ENCODE measurements at places on chromosomes 13 and 19.
A peak's percentile ranks its signal among the peaks of the same experiment; 100 is the strongest.

GRCh38 chr13:45781553-45782326 lies 69.8 kb downstream of the SIAH3 start:
- DNase-seq = peak; percentile 29

DNA sequence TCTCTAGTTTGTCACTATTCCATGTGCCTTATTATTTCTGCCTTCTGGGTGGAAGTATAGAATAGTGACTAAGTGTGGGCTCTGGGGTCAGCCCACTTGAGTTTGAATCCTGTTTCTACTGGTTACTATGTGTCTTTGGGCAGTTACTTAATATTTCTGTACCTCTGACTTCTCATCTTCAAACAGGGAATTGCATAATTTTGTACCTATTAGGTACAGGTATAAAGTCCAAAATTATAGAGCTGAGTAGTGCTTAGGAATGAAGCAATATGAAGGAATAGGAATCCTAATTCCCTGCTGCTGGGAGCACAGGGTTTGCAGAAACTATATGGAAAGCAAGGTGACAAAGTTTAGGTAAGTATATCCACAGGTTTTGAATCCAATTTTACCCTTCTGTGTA lies 564.5 kb downstream of the GPC5 start:
- no peak for DNase-seq

DNA sequence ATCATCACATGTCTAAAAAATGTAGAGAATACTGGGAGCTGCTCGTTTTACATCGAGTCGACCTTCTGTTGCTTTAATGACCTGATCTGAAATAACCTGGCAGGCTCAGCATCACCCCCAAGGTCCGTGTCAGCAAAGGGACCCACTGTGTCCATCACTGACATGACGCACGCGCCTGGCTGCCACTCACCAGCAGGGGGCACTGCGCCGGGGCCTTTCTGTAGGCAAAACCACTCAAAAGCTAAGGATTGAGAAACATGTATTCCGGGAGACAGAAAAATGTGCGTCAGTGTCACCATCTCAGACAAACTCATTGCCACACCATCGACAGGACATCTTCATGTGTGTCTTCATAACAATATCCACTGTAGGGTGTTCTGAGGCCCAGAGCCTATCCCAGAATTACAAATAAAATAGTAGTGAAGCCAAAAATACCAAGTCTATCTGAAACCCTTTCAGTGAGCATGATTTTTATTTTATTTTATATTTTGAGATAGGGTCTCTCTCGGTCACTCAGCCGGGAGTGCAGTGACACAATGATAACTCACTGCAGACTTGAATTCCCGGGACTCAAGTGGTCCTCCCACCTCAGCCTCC lies 130.3 kb upstream of the LSM14A start:
- DNase-seq = no peak

DNA sequence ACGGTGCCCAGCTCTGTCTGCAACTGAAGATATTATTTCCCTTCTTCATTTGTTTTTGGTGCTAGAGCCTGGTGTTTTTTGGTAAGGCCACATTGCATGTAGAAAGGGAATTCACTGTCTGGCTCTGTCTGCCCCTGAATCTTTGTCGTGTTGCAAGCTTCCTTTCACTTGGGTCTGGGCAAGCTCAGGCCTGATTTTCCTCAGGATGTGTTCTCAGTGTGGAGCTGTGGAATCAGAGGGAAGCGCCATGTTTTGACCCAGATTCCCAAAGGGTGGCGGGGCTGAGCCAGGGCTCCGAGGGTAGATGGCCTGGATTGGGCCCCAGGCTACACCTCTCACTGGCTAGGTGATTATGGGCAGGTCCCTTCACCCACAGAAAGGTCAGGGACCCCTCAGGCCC lies 8.6 kb downstream of the PRKCSH start:
- no peak for DNase-seq

- no peak for DNase-seq
These were observed 894.4 kb upstream of the PCDH9 start for GRCh38 chr13:68124437-68125086.

DNA sequence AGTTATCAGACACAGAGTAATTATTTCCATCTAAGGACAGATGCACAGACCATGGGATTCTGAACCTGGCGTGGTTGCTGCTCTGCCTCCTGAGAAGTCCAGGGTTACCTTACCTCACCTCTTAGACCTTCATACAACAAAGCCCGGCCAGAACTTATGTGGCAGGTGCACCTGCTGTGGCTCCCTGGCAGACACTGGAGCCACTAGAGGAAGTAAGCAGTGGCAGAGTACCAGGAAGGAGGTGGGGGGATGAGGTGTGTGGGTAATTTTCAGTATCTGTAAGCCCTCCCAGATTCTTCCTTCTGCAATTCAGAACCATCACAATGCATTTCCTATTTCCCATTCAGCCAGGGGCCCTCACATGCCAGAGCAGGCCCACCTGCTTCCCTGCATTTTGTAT lies 106.1 kb upstream of the DOCK9 start:
- DNase-seq = no peak

GRCh38 chr19:35306473-35307246 lies 14.7 kb downstream of the MAG start:
- DNase-seq = no peak

DNA sequence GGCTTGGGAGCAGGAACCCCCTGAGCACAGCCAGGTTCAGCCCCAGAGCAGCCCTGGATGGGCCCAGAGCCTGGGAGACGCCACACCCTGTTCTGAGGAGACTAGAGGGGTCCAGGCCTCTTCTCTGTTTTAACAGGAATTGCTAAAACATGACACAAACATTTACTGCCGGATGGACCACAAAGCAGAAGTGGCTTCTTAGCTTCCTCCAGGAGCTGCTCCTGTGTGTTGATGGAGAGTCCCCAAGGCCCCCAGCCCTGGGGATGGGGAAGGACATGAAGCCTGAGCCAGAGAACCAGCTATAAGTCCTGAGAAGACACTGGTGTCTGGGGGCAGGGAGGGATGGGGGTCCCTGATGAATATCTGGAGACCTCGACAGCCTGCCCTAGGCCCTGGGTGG lies 14.6 kb downstream of the CEACAM3 start:
- no peak for DNase-seq

DNA sequence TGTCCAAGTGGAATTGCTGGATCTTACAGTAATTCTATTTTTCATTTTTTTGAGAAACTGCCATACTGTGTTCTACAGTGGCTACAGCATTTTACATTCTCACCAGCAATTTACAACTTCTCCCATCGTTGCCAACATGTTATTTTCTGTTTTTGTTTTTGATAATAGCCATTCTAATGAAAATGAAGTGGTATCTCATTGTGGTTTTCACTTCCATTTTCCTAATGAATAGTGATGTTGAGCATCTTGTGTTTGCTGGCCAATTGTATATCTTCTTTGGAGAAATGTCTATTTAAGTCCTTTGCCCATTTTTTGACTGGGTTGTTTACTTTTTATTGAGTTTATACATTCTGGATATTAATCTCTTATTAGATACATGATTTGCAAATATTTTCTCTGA lies 38.6 kb downstream of the KCNRG start:
- DNase-seq = no peak

GRCh38 chr19:8387688-8388611 lies 2.2 kb upstream of the RAB11B start:
- no peak for DNase-seq

DNA sequence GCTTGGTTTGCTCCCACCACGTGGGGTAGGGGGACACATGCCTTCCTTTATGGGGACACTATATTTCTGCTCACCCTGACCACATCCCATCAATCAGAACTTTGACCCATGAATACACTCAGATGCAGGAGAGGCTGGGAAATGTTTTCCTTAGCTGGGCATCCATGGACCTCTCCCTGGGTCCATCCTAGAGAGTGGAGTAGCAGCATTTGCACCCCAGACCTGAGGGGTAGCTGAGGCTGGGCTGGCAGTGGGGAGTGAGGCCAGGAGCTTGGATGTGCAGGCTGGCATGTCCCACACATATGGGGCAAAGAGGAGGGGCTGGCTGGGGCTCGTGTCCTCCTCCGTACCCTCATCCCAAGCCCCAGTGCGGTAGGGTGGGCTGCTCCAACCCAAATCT lies 152.8 kb downstream of the TM9SF2 start:
- no peak for DNase-seq

Data from NCI-H1436 (cell line).